ENCODE measurements at places on chromosomes 2 and 18. TPM values are rescaled to one million over a fixed set of nuclear protein-coding genes. Genes with fewer than 3 reads are reported as not detected.

The CERKL gene
- total RNA-seq = 5.8 TPM

GRCh38 chr2:174846218-174846617 lies 81.9 kb upstream of the CHRNA1 start:
- peak; percentile 78 for DNase-seq

- DNase-seq = no peak
Measured at GRCh38 chr2:36245651-36246050, 109.9 kb upstream of the CRIM1 start.

The MRPL33 gene
- total RNA-seq = 20.7 TPM

GRCh38 chr2:65724336-65724735 lies 291.9 kb upstream of the SPRED2 start:
- DNase-seq = no peak

The REG3G gene
- total RNA-seq = 1.7 TPM

GRCh38 chr2:239186516-239187357 lies 214.1 kb downstream of the HDAC4 start:
- no peak for DNase-seq

DNA sequence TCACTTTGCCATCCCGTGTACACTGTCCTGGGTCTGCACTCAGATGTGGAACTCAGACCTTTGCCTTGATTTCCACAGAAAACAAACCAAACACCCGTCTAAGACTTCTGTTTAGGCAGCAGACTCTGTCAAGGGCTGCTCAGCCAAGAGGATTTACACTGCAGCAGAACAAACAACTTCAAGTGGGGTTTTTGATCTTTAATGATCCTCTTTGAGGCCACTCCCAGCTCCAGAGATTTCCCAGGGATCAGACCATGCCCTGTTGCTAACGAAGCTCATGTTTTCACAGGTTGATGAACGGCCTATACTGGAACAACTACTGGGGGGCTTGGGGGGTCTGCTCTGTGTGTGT lies 52.5 kb upstream of the LGALSL start:
- DNase-seq = peak; percentile 63

DNA sequence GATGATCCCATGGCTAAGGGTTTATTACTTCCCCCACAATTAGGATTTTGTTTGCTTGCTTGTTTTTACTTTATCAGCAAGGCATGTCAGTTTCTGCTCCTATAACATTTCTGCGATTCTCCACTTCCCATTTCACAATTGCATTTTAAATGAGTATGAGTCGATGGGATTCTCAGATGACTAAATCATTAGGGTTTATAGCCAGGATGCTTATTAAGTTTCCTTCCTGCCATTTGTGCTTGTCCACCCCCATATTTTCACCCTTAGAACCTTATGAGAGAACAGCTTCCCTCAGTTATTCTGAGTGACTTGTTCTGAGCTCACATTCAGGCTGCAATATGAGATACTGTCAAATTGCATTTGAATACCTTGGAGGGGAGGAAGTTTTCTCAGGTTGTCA lies 37.9 kb upstream of the C1GALT1C1L start:
- no peak for DNase-seq

The RNF149 gene
- 63.6 TPM for total RNA-seq

All from umbilical cord (tissue), 2 donors.